ENCODE measurements at places on chromosomes 2 and 18. TPM values are rescaled to one million over a fixed set of nuclear protein-coding genes. Genes with fewer than 3 reads are reported as not detected.

GRCh38 chr18:59155153-59155552 lies 15.5 kb downstream of the SEC11C start:
- no peak overlapping the region for H3K4me3 ChIP-seq
- H3K36me3 ChIP-seq: no peaks in the 10 kb centered on the region
- no peak for DNase-seq
- H3K27me3 ChIP-seq: no peaks in the 10 kb centered on the region
- H3K27ac ChIP-seq: no peak overlapping the region

PIKFYVE gene
- total RNA-seq: 13.8 TPM

GRCh38 chr18:55910296-55910695 lies 322.3 kb upstream of the TCF4 start:
- no peak for DNase-seq
- H3K27ac ChIP-seq: no peak overlapping the region
- no peaks in the 10 kb centered on the region for H3K27me3 ChIP-seq

ARHGEF33 gene
- total RNA-seq: 0.38 TPM

GRCh38 chr2:144774809-144775208 lies 254.9 kb upstream of the ZEB2 start:
- H3K4me3 ChIP-seq: no peak overlapping the region
- H3K4me1 ChIP-seq: no peaks in the 10 kb centered on the region
- H3K27me3 ChIP-seq: no peaks in the 10 kb centered on the region
- DNase-seq: no peak
- H3K36me3 ChIP-seq: no peaks in the 10 kb centered on the region
- H3K27ac ChIP-seq: no peak overlapping the region

DRC1 gene
- not detected for total RNA-seq

POTEI gene
- 0.24 TPM for total RNA-seq

Measured in pancreas (tissue), 10 donors.